ENCODE measurements at places on chromosomes 5 and 9. TPM values are rescaled to one million over a fixed set of nuclear protein-coding genes. Genes with fewer than 3 reads are reported as not detected.

The FCN1 gene
- not detected for polyA plus RNA-seq

The SAXO1 gene
- not detected for polyA plus RNA-seq

The TRPM3 gene
- 1.3 TPM for polyA plus RNA-seq

The SLCO4C1 gene
- polyA plus RNA-seq = 0.12 TPM

The IFNK gene
- polyA plus RNA-seq = not detected

The RNF183 gene
- polyA plus RNA-seq = not detected

The NR4A3 gene
- 3.3 TPM for polyA plus RNA-seq

The TXNDC15 gene
- polyA plus RNA-seq = 127 TPM

The FCN2 gene
- not detected for polyA plus RNA-seq

The EQTN gene
- polyA plus RNA-seq = not detected

The AHRR gene
- polyA plus RNA-seq = 0.26 TPM

The PCDHGA3 gene
- 0.26 TPM for polyA plus RNA-seq

The N4BP3 gene
- 5.8 TPM for polyA plus RNA-seq

The SARDH gene
- polyA plus RNA-seq = 0.56 TPM

The ATOX1 gene
- 79.9 TPM for polyA plus RNA-seq

Data from neural cell (in vitro differentiated cells).